HepG2 (cell line): ENCODE measurements at places on chromosomes 16 and 17. TPM values are rescaled to one million over a fixed set of nuclear protein-coding genes. Genes with fewer than 3 reads are reported as not detected.

- no peak overlapping the region for H3K27ac ChIP-seq
- DNase-seq: peak; percentile 54
- peak overlapping the region; percentile 24; the same call in 1 of the 2 replicates for H3K4me3 ChIP-seq
- H3K4me1 ChIP-seq: peaks cover 19% of the 10 kb centered on the region
- H3K27me3 ChIP-seq: peaks cover 7% of the 10 kb centered on the region
Observed at GRCh38 chr17:46795379-46795952, 23.0 kb downstream of the WNT3 start.

DNA sequence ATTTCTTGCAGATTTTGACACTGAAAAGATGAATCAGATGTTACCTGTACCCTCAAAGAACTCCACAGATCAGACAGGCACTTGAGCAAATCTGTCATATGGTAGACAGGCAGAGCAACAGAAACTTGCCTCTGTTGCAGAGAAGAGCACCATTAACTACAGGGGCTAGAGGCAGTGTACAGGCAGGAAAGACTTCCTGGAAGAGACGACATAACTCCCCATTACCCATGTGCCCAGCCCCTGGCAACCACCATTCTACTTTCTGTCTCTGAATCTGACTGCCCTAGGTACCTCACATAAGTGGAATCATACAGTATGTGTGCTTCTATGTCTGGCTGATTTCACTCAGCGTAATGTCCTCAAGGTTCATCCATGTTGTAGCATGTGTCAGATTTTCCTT is 15.5 kb downstream of the GFOD2 start:
- DNase-seq: no peak
- H3K4me1 ChIP-seq: no peaks in the 10 kb centered on the region
- no peak overlapping the region for H3K4me3 ChIP-seq
- no peak overlapping the region for H3K27ac ChIP-seq

Gene ITGB4
- 4.0 and 6.9 TPM in 2 replicates for total RNA-seq

DNA sequence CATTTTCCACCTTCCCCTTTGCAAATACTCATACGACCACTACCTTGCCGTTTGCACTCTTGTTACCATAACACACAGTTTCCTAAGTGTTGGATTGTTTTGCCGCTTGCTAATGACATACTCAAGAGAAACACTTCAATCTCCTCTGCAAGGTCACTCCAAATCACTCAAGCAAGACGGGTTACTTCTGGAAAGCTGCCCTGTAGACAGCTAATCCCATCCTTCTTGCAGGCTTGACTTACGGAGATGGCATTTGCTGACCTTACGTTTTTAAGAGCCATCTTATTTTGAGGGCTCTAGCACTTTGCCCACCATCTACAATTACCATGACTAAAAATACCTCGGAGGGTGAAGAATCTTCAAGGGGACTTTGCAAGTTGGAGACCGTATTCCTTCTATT is 46.2 kb downstream of the MYH3 start:
- H3K4me3 ChIP-seq: no peak overlapping the region
- no peaks in the 10 kb centered on the region for H3K27me3 ChIP-seq
- no peaks in the 10 kb centered on the region for H3K4me1 ChIP-seq
- DNase-seq: no peak
- no peak overlapping the region for H3K27ac ChIP-seq

Gene CCL4
- not detected in 2 replicates for total RNA-seq

- DNase-seq: no peak
- no peak overlapping the region for H3K4me3 ChIP-seq
- H3K27ac ChIP-seq: no peak overlapping the region
Observed at GRCh38 chr16:73131156-73131862, 83.4 kb upstream of the ZFHX3 start.

Gene CTNS
- 6.5 and 13.7 TPM in 2 replicates for total RNA-seq

- H3K36me3 ChIP-seq: peaks cover 6% of the 10 kb centered on the region; the same call in 1 of the 3 replicates
- no peaks in the 10 kb centered on the region for H3K27me3 ChIP-seq
- peak; percentile 58 for DNase-seq
- H3K27ac ChIP-seq: peak overlapping the region; percentile 88
- peaks cover 21% of the 10 kb centered on the region for H3K4me1 ChIP-seq
Observed at GRCh38 chr17:32341141-32341856, 674 bp downstream of the C17orf75 start.

- no peaks in the 10 kb centered on the region for H3K36me3 ChIP-seq
- peaks cover 18% of the 10 kb centered on the region for H3K4me1 ChIP-seq
- no peak overlapping the region for H3K27ac ChIP-seq
- DNase-seq: no peak
- no peaks in the 10 kb centered on the region for H3K27me3 ChIP-seq
Observed at GRCh38 chr16:30853758-30854157, 40.1 kb downstream of the BCL7C start.

GRCh38 chr17:13362341-13363122 is 239.2 kb downstream of the HS3ST3A1 start:
- DNase-seq: no peak
- no peak overlapping the region for H3K4me3 ChIP-seq
- peaks cover 36% of the 10 kb centered on the region for H3K4me1 ChIP-seq
- H3K27me3 ChIP-seq: no peaks in the 10 kb centered on the region
- no peaks in the 10 kb centered on the region for H3K36me3 ChIP-seq
- no peak overlapping the region for H3K27ac ChIP-seq
